Osteoblast (primary cell): ENCODE measurements at places on chromosomes 2 and 18. TPM values are rescaled to one million over a fixed set of nuclear protein-coding genes. Genes with fewer than 3 reads are reported as not detected.

The FBXO48 gene
- 0.72 and 0.88 TPM in 2 replicates for total RNA-seq

The RAB12 gene
- total RNA-seq: 49.2 and 51.6 TPM in 2 replicates

The PROC gene
- total RNA-seq: 0.29 TPM in 1 of 2 replicates, not detected in the other

The SLC9A4 gene
- total RNA-seq: not detected in 2 replicates
